ENCODE measurements at places on chromosomes 1 and 21.

DNA sequence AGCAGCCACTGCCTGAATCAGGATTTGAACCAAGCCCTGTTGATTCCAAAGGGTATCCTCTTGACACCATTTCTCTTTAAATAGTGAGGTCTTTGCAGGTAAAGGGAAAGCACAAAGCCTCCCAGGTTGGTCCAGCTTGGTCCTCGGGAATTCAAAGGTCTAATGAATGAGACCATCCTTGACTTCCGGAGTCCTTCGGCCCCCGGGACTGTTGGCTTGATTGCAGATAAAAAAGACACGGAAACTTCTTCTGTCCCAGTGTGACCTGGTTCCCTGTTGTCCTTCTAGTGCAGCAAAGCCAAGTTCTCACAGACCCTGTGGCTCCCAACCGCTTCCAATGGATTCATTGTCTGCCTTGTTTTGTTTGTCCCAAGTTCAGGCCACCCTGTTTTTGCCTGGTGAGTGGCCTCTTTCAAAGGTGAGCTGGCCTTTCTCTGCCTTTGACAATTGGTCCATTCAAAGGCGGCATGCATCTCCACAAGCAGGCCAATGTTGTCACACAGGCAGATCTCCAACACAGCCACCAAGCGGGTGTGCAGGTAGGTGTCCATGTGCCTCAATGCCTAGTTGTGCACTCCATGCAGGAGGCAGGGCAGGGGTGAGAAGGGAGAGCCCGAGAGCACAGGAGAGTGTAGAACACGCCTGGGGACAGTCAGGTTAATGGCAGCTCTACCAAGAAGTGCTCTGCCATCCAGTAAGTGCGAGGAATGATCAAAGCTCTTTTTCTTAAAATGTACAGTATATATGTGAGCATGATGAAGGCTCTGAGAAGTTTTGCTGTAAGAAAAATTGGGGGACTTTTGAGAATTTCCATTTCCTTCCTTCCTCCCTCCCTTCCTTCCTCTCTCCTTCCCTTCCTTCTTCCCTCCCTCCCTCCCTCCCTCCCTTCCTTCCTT lies 82.1 kb upstream of the ZBTB40 start:
- DNase-seq: no peak

GRCh38 chr1:193256019-193256418 lies 69.6 kb upstream of the B3GALT2 start:
- DNase-seq: no peak

DNA sequence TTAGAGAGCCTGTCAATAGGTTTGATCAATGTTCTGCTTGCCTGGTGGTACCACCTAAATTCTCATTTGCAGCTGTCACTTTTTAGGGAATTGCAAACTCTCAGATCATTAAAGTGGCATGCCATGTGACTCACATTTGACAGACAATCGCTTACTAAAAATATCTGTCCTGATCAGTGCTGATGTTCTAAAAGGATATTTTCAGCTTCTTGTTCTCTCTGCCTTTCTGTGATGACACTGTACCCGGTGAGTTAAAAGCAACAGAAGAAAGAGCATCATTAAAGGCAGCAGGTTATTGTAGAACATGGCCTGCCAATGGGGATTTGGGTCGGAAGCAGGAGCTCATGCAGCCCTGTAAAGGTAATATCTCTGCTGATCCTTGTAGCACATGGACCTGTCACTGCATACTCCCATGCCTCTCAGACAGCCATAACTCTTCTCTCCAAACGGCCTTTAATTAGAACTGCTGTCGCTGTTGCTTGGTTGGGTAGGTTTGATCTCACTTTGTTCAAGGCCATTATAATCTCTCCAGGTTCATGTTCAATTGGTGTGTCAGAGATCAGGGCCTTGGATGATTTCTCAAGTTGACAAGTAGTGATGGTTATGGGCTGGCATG lies 441.3 kb upstream of the DEPDC1 start:
- no peak for DNase-seq

GRCh38 chr1:44673675-44674112 lies 587 bp downstream of the TMEM53 start:
- no peak for DNase-seq

- no peak for DNase-seq
These were observed 130.3 kb downstream of the ROR1 start for GRCh38 chr1:63903947-63904610.

GRCh38 chr21:36917471-36918158 lies 48.9 kb downstream of the HLCS start:
- no peak for DNase-seq

DNA sequence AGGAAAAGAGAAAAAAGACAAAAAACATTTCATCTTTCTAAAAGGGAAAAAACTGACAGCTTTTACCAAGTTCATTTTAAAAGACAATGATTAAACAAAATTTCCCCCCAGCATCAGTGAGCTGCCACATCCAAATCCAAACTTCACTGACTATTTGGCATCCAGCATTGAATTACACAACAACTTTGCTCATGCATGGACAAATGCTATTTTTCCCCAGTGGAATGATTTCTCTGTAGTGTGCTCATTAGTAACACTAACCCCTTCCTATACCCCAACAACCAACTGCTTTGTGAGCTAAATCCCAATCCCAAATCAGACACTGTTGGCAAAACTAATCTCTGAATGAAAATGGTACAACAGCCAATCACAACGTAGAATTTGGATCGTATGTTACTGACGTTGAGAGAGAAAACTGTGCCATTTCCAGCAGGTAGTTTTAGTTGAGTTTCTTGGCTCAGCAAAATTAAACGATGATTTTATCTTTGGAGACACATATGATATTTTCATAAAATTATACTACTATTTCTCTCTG lies 37.9 kb downstream of the PIK3R3 start:
- DNase-seq: no peak

DNA sequence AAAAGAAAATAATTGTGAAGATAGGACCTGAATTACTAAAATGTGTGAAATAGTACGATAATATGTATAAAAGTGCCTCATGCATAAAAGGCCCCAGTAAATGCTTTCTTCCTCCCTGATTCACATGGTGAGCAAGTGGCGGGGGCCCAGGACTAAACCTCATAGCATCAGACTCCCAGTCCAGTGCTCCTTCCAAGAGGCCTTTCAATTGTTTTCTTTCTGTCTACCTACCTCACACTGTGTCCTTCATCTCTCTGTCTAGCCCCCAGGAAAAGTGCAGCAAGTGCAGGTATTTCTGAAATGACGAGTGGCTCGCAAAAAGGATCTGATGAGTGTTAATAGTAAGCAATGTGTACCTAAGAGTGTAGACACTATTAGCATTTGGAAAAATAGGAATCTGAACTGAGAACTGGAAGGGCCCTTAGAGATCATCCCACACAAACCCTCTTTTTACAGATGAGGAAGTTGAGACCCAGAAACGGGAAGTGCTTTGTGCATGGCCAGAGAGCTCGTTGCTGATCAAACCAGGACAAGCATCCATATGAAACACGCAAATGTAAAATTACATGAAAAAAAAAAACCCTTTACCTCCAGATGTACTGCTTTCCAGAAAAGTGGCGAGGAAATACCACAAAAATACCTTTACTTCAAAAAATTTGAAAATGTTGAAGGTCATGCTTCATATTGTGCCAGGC lies 118.2 kb upstream of the HOOK1 start:
- no peak for DNase-seq

DNA sequence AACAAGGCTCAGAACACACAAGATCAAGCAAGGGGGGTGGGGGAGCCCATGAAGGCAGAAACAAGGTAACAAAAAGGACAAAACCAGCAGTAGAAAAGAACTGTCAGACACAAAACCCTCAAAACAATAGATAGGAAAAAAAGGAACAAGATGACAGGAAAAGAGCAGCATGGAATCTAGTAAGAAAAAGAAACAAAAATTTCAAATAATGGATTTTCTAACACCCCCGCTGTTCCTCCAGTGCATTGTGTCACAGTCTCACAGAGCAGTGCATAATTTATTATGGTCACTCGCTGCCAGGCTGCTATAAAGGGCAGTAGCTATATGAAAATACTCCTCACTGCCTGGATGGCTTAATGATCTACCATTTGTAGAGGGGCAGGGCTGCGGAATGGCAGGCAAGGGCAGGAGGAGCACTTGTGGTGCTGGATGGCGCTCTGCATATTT lies 567.9 kb downstream of the DPYD start:
- DNase-seq: no peak

DNA sequence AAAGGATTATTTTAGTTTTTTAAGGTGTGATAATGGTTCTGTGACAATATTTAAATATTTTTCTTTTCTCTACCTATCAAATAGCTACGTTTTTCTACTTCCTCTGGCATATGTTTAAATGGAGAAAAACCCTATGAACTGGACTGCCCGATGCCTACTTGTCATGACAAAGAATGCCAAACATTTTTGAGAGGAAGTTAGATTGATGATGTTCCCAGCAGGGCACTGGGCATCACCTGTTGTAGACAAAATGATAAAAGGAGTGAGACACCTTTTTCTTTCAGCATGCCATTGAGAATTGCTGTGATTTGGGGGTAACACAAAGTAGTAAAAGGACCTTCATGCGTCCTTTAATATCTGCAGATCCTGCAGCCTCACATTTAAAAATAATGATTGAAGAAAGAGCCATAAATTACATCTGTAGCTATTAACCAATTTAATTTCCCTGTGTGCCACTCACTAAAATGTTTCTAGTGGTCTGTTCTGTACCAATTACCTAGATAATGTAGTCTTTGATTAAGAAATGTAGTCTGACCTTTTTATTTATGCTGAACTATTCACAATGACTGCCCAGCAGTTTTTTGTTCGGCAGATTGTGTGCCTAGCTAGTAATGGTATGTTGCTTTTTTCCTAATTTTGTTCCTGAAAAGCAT lies 47.6 kb downstream of the RPL5 start:
- DNase-seq: no peak

- no peak for DNase-seq
These were observed 22.2 kb upstream of the SMG7 start for GRCh38 chr1:183450093-183450492.

DNA sequence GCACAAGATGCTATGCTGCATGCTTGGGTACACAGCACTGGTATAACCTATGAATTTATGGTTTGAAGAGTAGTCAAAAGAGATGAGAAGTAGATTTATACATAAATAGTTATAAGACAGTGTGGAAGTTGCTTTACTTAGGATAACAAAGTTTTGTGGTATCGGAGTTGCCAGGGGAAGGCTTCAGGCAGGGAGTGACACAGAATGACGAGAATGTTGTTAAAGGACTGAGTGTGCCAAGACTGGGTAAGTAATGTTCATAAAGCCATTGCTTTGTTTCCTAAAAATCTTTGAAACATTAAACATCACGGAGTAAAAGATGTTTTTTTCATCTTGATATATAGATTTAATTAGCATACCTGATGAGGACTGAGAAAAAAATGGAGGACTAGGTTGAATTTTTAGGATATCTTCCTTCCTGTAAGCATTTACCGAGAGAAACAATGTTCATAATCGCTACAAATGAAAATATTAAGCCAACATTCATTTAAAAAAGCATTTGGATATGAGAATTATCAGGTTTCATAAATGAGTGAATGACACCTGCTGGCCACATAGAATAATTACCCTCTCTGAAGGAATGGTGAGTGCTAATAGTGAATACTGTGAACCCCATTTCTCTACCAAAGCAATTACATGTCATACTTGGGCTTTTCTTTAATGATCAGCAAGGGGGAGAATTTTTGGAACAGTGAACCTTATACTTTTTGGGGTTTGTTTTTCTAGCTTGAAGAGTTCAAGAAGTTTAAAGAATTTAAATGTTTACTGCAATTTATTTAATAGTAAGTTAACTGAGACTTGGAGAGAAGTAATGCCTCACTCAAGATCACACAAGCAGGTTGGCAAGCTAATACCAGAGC lies 28.4 kb downstream of the EXTL2 start:
- no peak for DNase-seq

DNA sequence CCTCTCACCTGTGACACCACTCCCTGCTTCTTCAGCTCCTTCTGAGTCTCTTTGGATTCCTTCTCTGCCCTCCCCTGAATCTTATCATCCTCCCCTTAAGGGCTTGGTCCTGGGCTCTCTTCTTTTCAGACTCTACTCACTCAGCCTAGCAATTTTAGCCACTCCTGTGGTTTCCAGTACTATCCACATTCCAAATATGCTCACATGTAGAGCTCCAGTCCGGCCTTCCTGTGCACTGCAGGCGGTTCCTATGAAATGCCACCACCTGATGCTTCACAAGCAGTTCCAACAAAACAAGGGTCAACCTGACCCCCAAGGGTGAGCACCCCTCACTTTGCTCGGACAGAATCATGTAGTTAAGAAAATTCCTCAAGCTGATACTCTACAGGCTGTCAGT lies 35.9 kb downstream of the MAB21L3 start:
- DNase-seq: no peak

- DNase-seq: no peak
These were observed 698 bp upstream of the OLIG1 start for GRCh38 chr21:33069243-33069642.

GRCh38 chr1:68745011-68745410 lies 248.1 kb upstream of the DEPDC1 start:
- no peak for DNase-seq

- DNase-seq: no peak
These were observed 28.8 kb downstream of the PLEKHO1 start for GRCh38 chr1:150178548-150178947.

DNA sequence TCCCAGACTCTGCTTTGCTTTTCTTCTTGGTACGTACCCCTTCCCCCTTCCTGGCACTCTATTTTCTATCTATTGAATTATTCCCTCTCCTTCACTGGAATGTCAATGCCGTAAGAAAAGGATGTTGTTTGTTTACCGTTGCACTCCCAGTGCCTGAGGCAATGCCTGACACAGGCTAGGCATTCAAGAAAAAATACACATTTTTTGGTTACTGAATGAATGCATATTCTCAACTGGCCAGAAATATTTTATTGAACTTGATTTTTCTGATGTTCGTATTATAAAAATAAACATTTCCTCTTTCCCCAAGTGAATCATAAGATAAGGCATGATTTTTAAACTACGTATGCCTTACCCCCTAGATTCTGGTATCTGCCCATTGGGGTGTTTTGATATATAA lies 41.2 kb downstream of the GNG12 start:
- no peak for DNase-seq

DNA sequence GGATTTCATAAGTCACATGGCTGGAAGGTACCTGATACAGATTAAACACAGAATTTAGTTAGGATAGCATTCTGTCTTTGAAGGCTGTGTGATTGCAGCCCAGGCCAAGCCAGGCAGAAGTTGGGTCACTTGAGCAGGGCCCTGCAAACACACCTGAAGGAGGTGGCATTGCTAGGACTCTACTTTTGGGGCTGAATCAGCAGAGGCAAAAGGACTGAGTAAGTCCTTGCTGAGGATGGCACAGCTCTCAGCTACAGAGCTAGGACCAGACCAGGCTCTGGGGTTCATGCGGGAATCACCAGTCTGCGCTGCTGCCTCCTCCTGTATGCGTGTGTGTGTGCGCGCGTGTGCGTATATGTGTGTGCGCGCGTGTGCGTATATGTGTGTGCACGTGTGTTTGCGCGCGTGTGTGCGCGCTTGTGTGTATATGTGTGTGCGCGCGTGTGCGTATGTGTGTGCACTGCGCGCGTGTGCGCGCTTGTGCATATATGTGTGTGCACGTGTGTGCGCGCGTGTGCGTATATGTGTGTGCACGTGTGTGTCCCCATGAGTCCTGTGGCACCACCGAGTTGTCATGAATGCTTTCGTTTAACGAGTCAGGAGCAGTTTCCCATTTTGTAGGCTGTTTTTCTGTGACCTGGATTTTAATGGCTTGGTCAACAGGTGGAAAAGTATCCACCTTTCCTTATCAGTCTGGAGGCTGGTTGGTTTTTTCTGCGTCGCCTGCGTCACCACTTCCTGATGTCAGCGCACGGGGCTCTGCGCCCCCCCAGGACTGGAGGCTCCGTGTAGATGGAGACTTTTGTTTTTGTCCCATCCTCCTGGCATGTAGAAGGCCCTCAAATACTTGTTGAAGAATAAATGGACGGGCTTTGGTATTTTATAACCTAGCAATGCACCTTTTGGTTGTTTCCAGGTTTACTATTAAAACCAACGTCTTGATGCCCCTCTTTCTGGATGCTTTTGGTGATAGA lies 34.7 kb downstream of the ADARB1 start:
- DNase-seq: no peak

All from stimulated activated CD4-positive, alpha-beta T cell treated with anti-CD3 and anti-CD28 coated beads, TNF-alpha, amount 100 ng/mL, for 1 hour (primary cell).